ENCODE measurements at places on chromosomes 7 and 10.

DNA sequence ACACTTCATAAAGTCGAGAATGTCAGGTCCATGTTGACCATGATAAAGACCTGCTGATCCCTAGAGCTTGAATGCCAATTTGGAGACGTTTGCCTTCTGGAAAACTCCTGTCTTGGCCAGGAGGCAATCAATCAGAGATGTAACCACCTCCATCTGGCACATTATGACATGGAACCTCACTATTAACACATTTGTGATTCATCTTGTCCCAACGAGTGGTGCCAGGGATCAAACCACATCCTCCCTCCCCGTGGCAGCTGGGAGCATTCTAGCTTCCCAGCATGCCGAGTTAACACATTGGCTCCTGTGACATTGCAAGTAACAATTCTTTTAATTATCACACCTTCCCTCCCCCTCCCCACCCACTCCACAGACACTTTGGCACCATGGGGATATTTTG lies 84.0 kb upstream of the PPP1R17 start:
- no peak for DNase-seq

DNA sequence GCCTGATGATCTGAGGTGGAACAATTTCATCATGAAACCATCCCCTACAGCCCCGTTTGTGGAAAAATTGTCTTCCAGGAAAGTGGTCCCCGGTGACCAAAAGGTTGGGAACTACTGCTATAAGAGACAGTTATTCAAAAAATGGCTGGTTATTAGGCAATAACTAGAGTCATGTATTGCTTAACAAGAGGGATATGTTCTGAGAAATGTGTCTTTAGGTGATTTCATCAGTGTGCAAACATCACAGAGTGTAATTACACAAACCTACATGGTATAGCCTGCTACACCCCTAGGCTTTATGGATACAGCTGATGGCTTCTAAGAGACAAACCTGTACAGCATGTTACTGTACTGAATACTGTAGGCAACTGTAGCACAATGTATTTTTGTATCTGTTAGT lies 71.3 kb upstream of the CSTF2T start:
- DNase-seq, result no peak

DNA sequence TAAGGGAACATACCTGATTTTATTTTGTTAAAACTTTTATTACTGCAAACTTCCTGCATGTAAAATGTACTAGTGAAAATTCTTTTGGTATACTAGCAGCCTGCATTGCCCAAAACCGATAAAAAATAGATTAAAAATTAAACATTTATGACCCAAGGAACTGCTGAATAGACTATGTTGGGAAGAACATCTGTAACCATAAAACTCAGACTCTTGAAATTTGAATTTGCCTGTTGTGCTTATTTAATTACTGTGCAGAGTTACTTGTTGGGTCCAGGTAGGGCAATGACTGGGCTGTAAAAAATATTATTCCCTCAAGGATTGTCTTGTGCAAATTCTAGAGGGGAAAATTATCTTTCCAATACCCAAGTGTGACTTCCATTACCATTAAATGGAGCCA lies 193.5 kb upstream of the PITRM1 start:
- DNase-seq, result no peak

DNA sequence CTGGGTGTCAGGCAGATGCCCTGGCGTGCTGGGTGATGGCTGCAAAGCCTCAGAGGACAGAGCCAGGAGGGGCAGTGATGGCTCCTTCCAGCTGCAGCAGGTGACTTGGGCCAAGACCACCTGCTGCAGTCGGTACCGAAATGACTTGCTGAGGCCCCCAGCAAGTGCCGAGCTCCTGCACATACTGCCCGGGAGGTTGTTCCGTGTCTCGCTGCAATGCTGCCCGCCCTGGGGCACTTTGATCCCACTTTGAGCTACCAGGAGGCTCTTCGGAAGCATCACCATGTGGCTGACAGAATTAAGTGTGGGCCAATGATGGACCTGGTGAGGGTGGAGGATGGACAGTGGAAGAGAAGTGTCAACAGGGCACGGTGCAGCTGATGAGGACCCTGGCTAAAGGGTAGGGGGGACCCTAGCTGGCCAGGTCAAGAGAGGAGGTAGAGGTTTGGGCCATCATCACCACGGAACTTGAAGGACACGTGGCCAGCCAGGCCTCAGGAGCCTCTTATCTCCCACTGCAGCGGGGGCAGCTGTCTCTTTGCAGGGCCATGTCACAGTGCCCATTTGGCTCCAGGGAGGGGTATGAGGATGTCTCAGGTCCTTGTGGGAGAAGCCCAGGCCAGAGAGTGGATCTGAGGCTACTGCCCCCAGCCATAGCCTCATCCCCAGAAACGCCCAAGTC lies 51.1 kb upstream of the NANOS1 start:
- no peak for DNase-seq

- peak; percentile 16 for DNase-seq
Measured at GRCh38 chr10:114795039-114795438, 26.5 kb upstream of the FHIP2A start.

GRCh38 chr7:158279539-158280447 lies 307.8 kb downstream of the PTPRN2 start:
- no peak for DNase-seq

GRCh38 chr10:122532601-122533296 lies 27.8 kb upstream of the DMBT1 start:
- no peak for DNase-seq

- no peak for DNase-seq
Measured at GRCh38 chr10:79946271-79947082, 2.4 kb downstream of the SFTPD start.

DNA sequence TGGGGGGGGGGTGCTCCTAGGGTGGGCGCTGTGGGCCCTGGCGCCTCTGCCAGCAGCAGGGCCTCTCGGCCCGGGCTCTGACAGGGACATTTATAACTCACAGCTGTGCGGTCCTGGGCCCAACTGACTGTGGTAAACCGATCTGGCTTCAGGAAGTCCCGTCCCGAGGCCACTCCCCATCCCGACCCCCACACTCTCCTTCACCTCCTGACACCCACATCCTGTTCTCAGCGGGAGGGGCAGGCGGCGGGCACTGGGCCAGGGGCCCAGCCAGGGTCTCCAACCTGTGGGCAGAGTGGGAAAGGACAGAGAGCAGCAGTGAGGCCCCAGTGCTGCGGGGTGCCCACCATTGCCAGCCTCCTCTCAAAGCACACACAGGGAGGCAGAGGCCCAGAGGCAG lies 69.1 kb downstream of the ZMIZ1 start:
- no peak for DNase-seq

DNA sequence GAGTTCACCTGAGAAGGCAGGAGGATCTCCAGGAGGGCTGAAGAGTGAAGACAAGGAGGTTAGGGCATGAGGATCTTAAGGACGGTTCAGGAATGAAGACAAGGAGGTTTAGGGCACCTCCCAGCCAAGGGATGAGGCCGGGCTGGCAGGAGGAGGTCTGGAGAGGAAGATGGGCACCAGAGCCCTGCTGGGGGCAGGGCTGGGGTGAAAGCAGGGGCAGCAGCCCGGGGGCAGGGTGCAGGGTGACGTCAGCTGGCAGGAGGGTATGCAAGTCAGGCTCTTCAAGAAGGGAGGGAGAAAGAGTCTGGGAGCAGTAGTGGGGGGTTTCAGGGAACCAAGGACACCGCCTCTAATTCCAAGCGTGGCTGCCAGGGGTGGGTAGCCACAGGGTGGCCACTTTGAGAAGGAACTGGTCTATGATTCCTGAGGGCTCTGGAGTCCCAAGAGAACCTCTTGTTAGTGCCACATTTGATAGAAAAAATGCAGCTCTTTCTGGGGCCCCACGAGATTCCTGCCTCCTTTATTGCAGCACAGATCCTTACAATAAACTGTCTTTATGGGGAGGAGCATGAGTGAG lies 101.6 kb downstream of the C10orf90 start:
- DNase-seq, result no peak

DNA sequence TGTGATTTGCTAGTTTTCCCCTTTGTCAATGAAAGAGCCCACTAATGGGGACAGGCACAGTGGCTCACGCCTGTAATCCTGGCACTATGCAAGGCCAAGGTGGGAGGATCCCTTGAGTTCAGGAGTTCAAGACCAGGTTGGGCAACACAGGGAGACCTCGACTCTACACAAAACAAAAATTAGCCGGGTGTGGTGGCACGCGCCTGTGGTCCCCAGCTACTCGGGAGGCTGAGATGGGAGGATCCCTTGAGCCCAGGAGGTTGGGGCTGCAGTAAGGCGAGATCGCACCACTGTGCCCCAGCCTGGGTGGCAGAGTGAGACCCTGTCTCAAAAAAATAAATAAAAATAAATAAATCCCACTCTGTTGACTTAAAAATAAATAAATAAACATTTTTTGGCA lies 5.1 kb downstream of the WIPI2 start:
- no peak for DNase-seq

- DNase-seq, result no peak
Measured at GRCh38 chr10:124338276-124338925, 80.3 kb downstream of the OAT start.

- no peak for DNase-seq
Measured at GRCh38 chr10:86944471-86944870, 12.9 kb downstream of the MMRN2 start.

- DNase-seq, result peak; percentile 51
Measured at GRCh38 chr10:79239924-79240581, 107.2 kb upstream of the PPIF start.

GRCh38 chr7:1561036-1561940 lies 5.3 kb upstream of the TMEM184A start:
- DNase-seq, result no peak

- no peak for DNase-seq
Measured at GRCh38 chr10:132723330-132723970, 62.5 kb downstream of the NKX6-2 start.

DNA sequence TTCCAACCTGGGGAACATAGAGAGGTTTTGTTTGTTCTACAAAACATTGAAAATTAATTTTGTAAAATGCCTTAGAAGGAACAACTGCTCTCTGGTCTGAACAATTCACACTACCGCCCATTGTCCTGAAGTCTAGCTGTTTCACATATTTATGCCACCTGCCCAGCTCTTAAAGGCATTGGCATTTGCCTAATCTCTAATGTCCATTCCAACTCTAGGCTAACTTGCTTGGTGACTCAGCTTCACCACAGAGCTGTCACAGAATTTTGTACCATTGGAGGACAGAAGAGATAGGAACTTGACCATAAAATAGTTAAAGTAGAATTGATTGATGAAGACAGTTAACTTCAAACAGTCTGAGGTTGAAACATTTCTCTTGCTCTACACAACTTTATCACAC lies 53.5 kb upstream of the PPP1R17 start:
- no peak for DNase-seq

DNA sequence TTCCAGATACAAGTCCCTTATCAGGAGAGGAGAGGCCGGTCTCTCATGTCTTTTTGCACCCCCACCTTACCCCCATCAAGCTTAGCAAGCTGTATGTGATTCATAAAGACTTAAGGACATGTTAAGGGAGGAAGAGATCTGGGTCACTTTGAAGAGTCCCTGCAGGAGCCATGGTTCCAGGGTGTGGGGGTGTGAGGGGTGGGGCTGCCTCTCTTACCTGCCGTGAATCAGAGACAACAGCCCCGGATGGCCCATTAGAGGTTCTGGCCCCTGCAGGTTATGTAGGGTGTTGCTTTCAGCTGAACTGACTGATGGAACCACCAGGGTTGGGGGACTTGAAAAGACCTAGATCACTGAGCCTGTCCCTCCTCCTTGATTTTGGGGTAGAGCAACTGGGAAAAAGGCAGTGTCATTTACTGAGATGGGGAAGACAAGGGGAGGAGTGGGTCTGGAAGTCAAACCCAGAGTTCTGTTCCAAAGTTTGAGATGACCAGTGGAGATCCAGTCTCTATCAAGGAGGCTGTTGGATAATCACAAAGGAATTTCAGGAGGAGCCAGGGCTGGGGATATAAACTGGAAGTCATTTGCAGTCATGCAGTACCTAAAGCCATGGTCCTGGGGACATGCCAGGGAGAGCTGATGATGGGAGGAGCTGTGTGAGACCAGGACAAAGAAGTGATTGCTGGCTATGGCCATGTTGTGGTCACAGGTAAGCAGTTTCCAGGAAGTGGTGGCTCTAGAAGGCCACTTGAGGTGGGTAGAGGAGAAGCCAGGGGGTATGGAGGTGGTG lies 23.1 kb downstream of the ADAMTS14 start:
- no peak for DNase-seq

DNA sequence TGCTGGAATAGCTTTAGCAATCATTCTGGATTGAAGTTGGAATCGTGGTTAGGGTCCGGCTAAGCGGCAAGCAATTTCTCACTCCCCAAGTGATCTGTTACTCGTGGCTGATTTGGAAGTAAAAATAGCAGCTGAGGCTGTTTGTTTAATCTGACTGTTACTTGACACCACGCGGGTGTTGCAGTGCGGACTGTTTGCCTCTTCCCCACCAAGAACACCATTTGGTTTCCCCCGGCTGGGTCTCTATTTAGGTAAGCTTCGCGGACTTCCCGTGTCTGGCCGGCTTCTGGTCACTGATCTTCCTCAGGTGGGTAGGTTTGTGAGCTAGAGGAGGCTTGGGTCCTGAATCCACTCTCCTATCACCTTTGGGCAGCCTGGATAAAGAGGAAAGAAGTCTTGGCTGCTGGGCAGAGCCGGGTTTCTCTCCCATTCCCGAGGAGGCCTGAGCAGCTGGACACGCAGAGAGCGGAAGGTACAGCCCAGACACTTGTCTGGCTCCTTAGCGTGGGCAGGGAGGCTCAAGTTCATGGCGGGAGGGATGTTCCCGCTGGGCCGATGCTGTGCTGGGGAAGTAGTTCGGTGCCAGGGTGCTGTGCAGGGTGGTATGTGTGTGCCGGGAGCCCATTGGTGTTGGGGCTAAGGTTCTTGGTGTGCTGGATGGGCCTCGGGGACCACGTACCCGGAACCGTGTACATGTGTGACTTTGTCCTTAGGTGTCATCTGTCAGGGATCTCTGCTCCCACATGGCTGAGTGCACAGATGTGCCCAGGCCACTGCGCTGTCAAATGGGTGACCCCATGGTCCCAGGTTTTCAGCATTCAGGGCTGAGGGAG lies at the start of gene C10orf71:
Gene C10orf71 (plus strand): TSS at position 188 of the 833 bp plus-strand sequence. CDS start 23,376 bp downstream, outside the sequence.
- DNase-seq, result no peak

- DNase-seq, result no peak
Measured at GRCh38 chr10:11673346-11674280, 62.2 kb upstream of the USP6NL start.

DNA sequence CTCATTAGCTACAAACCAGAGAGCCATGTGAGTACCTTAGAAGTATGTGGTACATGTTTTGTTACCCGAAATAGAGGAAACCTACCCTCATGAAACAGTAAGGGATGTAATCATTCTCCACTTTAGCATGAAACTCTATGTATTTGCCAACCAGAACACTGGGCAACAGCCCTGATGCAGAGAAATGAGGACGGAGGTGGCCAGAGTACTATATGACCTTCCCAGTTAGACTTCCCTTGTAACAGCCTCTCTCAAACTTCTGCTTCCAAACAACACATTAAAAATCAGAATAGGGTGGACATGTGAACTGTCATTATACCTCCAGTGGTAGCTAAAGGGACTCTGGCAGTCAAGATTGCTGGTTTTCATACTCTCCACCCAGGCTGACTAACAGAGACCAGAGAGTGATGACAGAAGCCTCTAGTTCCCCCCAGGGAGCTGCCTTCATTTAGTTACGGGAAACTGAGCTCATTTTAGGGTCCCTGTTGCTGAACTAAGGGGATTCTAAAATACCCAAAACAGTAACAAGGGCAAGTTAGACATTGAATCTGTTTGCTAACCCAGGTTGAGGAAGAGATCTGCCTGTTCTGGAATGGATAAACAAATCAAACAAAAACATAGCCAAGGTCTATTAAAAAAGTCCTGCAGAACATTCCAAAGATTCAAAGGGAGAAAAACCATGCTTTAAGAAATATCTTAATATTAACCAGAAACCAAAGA lies 83.1 kb downstream of the VPS41 start:
- peak; percentile 12 for DNase-seq
